Activated T-cell treated with anti-CD3 and anti-CD28 coated beads for 1 hour (primary cell): ENCODE measurements at places on chromosomes 2 and 18.

DNA sequence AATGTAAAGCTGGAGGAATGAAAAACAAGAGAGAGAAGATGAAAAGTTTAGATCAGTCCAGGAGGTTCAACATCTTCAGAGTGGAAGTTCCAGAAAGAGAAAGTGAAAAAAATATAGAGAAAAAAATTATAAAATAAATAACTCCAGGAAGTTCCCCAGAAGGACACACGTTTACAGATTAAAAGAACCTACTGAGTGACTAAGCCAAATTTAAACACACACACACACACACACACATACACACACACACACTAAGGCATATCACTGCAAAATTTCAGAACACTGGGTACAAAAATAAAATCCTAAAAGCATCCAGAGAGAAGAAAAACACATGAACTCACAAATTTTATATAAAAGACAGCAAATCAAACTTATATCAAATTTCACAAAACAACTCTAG, 85.9 kb upstream of the PMAIP1 start:
- no peak for DNase-seq

GRCh38 chr2:198141726-198142125, 337.3 kb downstream of the PLCL1 start:
- no peak for DNase-seq

GRCh38 chr2:1651121-1652033, 92.9 kb downstream of the PXDN start:
- DNase-seq = no peak

DNA sequence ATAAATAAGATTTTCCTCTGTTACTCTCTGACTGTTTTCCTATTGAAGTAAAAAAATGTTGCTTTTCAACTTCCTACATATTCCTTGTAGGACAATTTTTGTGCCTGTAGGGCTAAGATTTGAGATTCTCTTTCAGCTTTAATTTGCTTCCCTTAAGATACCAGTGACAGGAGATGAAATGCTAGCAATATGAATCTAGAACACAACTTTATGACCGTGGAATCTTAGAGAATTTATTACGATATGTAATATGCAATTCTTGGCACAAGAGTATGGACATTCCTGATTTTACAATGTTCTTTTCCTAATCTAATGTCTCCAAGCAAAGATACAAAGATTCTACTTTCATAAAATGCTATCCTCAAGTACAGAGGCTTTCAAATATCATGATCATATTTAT, 180.9 kb downstream of the KCNE4 start:
- DNase-seq = no peak

DNA sequence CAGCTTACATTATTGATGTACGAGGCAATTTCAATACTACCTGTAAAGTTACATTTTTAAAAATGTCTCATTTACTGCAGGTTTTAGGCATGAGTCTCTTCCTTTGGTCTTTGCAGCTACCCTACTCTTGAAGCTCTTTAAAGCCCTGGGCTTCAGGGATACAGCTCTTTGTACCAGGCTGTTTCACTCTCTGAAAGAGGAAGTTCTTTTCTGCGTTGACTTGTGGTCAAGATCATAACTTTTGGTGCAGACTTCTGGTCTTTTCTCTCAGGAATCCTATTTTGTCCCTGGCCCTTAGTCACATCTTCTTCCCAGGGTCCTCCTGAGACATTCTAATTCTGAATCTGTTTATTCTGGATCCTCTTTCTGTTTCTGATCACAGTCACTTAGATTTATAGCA, 16.6 kb upstream of the HRH4 start:
- DNase-seq = no peak

DNA sequence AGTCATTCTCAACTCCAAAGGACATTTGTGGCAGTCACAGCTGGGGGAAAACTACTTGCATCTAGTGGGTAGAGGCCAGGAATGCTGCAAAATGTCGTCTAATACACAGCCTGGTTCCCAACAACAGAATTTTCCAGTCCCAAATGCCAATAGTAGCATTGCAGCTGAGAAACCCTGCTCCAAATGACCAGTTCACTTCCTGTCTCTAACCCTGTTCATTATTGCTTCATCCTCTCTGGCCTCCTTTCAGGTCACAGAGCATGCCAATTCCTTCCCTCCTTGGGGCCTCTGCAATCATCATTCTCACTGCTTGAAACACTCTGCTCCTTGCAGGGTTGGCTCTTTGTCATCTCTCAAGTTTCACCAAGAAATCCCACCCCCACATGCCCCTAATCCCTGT, 139.1 kb downstream of the IRS1 start:
- DNase-seq = no peak

GRCh38 chr18:43950062-43950461, 672.8 kb upstream of the SYT4 start:
- no peak for DNase-seq

- no peak for DNase-seq
These were observed 71.4 kb upstream of the NOSTRIN start for GRCh38 chr2:168731002-168731401.

- no peak for DNase-seq
These were observed 10.4 kb upstream of the CAVIN2 start for GRCh38 chr2:191857259-191857805.

DNA sequence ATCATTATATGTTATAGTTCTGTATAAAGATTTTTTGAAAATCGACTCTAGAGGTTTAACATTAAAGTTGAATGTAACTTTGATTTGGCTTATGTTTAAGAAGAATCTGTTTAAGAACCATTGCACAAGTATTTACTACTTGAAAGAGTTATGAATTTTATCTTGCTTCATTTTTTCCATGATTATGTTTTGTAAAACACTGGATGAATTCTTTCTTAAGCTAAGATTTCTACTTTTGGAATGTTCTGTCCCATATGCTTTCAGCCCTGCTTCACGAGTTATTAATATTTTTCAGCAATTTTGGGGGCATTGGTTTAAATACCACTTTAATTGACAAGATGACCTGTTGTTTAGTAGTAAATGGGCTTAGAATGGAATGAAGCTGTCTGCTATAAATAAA, 56.7 kb upstream of the STON1 start:
- DNase-seq = no peak

GRCh38 chr18:62435435-62436031, 87.3 kb upstream of the ZCCHC2 start:
- no peak for DNase-seq

DNA sequence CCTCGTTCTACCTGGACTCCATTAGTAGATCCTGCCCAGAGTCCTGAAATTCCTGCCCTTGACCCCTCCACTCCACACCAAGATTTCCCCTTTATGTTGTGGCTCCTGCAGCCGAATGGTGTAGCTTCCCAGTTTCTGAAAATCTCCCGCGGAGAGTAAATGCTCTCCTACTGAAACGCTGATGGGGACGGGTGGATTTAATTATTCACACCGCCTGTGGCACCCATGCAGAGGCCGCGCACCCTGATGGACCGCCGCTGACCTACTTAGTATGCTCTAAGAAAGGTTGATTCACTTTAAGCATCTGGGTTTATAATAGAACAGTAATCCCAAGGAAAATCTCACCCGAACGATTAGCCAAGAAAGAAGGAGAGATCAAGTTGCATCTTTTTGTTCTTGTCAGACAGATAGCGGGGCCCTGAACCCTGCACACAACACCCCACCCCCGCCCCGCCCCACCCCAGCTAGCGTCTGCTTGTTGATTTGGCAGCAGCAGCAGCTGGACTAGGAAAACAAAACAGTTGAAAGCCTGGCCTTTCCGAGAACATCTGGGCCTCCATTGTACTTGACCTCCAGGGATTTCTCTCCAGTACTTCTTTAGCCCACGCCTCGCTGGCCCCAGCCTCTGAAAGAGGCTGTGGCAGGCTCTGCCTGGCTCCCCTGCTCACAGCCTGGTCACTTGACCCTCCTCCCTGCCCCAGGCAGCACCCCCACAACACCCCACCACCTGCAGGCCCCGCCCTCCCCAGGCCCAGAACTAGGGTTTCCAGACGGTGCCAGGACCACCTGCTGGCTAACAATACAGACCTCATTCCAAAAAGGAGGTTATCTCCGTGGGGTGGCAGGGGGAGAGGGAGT, 53.6 kb downstream of the DPYSL5 start:
- no peak for DNase-seq

DNA sequence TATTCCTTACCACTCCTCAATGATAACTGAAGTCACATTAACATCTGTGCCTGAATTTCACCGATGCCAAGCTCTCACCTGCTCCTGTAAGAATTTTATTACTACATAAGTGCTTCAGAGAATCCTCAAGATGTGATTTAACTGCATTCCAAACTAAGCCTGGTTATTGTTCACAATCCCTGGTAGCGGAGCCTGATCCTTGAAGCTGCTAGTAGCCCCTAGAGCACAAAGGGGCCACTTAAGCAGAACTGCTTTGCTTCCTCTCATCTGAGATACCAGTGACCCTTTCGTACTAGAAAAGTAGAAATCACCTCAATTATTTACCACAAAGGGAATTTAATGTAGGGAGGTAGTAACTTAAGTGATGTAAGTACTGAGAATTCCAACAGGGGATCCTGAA, 529.6 kb downstream of the CPS1 start:
- DNase-seq = no peak

- DNase-seq = no peak
These were observed 38.4 kb downstream of the TBC1D8 start for GRCh38 chr2:101112772-101113157.
